ENCODE measurements at places on chromosomes 5 and 9.

DNA sequence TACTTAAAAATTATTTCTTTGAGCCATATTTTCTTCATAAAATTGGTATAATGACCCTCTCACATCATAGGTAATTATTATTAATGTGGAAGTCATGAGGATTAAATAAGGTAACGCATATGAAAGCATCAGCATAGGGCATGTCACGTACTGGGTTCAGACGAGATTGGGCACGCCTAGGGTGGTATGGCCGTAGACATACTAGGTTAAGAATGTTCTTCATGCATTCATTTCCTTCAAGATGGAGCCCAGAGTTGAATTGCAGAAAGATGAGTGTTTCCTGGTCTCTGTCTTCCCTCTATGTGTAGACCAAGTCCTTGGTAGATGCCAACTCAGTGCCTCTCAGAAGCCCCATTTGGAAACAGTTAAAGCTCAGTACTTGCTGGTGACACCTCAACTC is 174.1 kb upstream of the CLINT1 start:
- no peak for DNase-seq

GRCh38 chr9:90991953-90992352 is 190.3 kb downstream of the SYK start:
- DNase-seq = no peak

DNA sequence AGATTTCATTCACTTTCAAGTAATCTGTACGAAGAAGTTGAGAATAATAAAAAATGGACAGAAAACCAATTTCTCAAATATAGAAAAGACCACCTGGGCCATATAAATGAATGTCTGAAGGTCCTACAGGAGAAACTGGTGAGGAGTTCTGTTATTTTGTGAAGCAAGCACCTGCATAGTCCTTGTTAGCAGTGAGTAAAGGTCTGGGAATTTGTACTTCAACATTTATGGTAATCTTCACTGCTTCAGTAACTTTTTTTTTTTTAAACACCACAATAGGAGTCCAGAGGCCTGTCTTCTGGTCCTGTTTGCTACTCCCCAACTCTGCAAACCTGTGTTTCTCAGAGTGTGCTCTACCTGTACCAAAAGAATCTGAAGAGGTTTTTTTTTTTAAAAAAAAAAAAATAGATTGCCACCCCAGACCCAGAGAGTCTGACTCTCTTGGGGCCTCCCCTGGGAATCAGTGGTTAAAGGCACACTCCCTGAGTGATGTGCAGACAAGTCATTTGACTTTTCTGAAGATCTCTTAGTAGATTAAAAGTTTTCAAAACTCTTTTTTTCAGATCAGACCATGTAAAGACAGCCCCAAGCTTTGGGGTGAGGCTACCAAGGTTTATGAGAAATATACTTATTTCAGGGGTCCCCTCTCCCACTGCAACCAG is 55.5 kb downstream of the FAM81B start:
- no peak for DNase-seq

- no peak for DNase-seq
Measured at GRCh38 chr9:135277219-135278201, 190.0 kb downstream of the OLFM1 start.

DNA sequence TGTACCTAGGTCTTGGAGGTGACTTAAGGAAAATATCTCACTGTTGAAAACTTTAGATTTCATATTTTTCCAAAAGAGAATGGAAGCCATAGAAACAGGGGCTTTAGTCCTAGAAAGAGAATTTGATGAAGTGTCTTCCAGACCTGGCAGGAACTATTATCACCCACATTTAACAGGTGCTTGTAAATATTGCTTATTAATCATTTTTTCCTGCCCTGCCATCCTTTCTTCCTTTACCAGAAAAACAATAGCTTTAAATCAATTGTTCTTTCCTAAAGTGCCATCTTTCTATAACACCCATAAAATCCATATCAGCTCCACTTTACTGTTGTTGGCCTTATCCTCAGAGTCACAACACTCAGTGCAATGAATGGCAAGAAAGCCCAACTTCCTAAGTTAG is 350.9 kb downstream of the YTHDC2 start:
- DNase-seq = no peak

DNA sequence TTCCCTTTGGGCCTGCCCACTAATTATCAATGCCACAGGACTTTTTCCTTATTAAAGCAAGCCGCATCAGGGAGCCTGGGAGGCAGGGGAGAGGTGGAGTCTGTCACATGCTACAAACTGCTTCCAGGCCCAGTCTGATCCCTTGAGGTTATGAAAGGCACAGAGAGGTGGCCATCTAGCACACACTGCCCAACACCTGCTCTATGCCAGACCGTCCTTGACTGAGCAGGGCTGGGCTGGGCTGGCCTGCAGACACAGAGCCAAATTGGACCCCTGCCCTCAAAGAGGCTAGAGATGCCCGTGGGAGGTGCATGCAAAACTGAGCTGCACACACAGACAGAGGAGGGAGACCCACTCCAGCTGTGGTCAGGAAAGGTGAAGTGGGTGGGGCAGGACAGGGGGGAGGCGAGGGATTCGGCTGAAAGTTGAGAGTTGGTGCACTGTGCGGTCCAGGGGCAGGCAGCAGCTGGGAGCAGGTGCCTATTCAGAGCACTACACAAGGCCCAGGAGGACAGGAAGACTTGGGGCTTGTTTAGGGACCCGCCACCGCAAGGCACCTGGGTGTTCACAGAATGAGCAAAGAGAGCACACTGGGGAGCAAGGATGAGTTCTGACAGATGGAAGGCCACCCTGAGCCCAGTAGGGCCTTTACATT is 36.4 kb upstream of the TCF7 start:
- DNase-seq = no peak

- no peak for DNase-seq
Measured at GRCh38 chr9:113992276-113992951, 85.7 kb downstream of the AMBP start.

- no peak for DNase-seq
Measured at GRCh38 chr5:79518718-79519117, 4.8 kb upstream of the HOMER1 start.

GRCh38 chr9:22413884-22414283 is 32.7 kb upstream of the DMRTA1 start:
- no peak for DNase-seq

- no peak for DNase-seq
Measured at GRCh38 chr9:32384002-32384363, 460 bp upstream of the ACO1 start.

DNA sequence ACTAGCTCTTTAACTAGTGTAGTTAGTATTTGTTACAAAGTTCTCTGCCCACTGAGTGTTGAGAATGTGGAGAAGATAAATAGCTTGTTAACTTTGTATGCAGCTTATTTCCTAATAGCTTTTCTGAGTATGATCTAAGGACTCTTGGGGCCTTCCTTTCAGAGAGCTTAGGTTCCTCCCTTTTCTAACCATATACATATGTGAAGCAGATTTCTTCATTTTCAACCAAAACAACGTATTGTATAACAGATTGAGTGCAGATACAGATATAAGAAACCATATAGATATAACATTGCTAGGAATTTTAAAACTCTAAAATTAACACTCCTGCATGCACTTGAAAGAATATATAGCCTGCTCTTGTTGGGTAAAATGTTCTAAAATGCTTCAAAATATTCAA is 70.4 kb downstream of the SCAMP1 start:
- no peak for DNase-seq

DNA sequence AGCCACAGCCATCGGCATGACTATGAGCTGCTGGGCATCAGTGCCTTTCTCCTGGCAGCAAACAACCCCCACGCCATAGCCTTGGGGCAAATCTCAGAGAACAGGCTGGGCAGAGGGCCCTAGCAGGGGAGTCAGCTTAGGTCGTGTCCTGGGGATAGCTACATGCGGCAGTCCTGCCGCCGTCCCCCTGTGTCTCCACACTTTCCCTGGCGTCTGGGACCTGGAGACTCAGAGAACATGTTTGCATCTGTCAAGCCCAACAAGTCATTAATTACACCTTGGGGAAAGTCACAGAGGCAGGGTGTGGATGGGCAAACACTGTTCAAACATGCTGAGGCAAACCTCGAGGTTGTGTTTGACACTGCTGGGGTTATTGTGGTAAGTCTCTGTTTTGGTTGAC is 123.6 kb downstream of the C5orf15 start:
- no peak for DNase-seq

GRCh38 chr5:140690376-140690932 is 716 bp downstream of the HARS1 start:
- DNase-seq = no peak

GRCh38 chr9:74595286-74595685 is 98.2 kb downstream of the RORB start:
- DNase-seq = no peak

DNA sequence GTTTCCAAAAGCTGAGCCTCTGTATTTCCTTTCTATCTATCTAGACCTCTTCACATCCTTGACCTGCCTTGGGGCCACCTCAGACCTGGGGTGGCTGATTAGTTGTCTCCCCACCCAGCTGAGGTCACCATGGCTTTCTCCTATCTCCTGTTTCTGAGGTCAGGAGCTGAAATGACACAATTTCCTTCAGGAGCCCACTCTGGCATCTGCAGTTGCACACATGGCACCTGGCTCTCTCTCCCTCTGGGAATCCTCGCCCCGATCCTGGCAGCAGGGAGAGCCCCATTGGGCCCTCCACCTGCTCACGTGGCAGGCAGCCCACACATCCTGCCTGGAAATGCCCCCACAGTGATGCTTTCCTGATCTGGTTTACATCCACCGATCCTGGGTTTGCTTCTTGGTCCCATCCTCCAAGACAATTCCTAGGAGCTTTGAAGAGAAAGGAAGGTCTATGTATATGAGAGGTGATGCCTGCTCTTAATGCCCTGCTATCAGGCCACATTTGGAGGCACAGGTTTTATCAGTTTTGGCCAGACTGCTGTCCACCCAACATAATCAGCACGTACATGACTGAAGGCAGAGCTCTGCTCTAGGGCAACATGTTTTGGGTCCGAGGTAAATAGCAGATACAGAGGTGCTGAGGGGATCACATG is 53.7 kb downstream of the MARCHF3 start:
- no peak for DNase-seq
